ENCODE measurements at places on chromosomes 5 and 9. TPM values are rescaled to one million over a fixed set of nuclear protein-coding genes. Genes with fewer than 3 reads are reported as not detected.

PCDHA10 gene
- total RNA-seq, result not detected

LHX6 gene
- not detected for total RNA-seq

IFNB1 gene
- total RNA-seq, result not detected

GPR21 gene
- 1.0 TPM for total RNA-seq

SHROOM1 gene
- total RNA-seq, result not detected

ACTBL2 gene
- total RNA-seq, result not detected

CYSRT1 gene
- 0.25 TPM for total RNA-seq

DNA sequence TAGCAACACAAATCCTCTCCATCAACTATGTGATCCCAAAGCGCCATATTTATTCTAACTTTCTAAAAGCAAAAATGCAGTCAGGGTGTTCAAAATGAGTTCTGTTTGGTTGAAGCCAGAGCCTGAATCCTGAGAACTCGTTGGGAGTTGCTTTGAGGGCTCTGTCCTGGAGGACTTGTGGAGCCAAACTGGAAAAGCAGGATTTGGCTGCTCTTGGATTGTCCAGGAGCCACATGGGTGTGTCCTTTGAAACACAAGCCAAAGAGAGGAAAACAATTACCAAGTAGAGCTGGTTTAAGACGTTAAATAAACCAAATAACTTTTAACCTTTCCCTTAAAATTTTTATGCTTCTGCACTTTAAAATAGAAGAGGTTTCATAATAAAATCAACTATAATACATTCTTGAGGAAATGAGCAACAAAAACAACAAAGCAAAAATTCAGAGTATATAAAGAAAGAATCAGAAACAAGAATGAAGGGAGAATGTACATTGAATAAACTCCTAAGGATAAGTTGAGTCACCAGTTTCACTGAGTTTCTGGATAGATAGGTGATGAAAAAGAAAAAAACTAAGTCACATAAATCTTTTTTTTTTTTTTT, 13.5 kb downstream of the C5orf46 start:
- no peak for DNase-seq
- no peaks in the 10 kb centered on the region for H3K4me1 ChIP-seq
- H3K27me3 ChIP-seq, result no peaks in the 10 kb centered on the region
- H3K36me3 ChIP-seq, result no peaks in the 10 kb centered on the region
- H3K4me3 ChIP-seq, result no peak overlapping the region

GRCh38 chr5:116576053-116576713, 1.6 kb upstream of the SEMA6A start:
- H3K27me3 ChIP-seq, result peaks cover 21% of the 10 kb centered on the region
- no peak overlapping the region for H3K4me3 ChIP-seq
- peaks cover 13% of the 10 kb centered on the region for H3K4me1 ChIP-seq
- no peaks in the 10 kb centered on the region for H3K36me3 ChIP-seq

DNA sequence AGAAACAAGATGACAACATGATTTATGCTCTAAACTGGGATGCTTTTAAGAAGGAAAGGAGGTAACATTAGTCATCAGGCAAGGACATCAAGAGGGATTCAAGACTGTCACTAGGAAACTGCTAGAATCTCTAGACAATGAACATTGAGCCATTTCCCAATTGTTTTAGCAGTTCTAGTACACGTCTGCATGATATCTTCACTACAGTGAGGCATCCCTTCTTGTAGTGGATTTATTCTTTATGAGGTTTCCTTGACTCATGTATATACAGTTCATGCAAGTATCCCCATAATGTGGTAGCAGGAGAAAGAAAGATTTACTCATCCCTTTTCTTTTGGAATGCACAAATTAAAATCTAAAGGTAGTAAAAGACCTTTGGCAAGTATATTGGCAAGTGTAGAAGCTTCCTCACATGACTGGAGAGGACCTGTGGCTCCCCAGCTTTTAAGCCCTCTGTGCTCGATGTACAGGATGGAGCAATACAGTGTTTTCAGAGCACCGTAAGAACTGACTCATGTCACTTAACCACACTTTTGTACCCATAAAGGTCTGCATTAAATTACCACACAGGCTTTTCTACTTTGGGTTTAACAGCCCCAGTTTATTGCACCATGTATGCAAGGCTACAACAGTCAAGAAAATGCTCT, 335.9 kb downstream of the SEMA5A start:
- H3K27ac ChIP-seq, result no peak overlapping the region
- H3K4me3 ChIP-seq, result no peak overlapping the region
- H3K36me3 ChIP-seq, result no peaks in the 10 kb centered on the region
- H3K4me1 ChIP-seq, result no peaks in the 10 kb centered on the region
- no peaks in the 10 kb centered on the region for H3K27me3 ChIP-seq
- DNase-seq, result no peak

DNA sequence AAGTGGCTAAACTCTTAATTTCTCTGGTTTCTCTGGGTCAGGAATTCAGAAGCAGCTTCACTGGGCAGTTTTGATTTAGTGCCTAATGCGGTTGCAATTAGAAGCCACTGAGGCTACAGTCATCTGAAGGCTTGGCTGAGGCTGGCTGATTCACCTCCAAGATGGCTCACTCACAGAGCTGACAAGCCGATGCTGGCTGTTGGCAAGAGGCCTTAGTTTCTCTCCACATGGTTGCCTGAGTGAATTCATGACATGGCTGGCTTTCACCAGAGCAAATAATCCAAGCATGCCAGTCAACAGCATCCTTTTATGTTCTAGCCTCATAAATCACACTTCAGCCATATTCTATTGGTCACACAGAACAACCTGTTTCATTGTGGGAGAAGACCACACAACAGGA, 2.8 kb upstream of the CDK7 start:
- DNase-seq, result no peak
- H3K4me1 ChIP-seq, result peaks cover 17% of the 10 kb centered on the region
- no peak overlapping the region for H3K27ac ChIP-seq
- no peaks in the 10 kb centered on the region for H3K27me3 ChIP-seq
- H3K36me3 ChIP-seq, result peaks cover 13% of the 10 kb centered on the region
- no peak overlapping the region for H3K4me3 ChIP-seq

- no peak overlapping the region for H3K4me3 ChIP-seq
- H3K27ac ChIP-seq, result no peak overlapping the region
- H3K4me1 ChIP-seq, result peaks cover 6% of the 10 kb centered on the region
- DNase-seq, result no peak
- H3K36me3 ChIP-seq, result no peaks in the 10 kb centered on the region
- H3K27me3 ChIP-seq, result no peaks in the 10 kb centered on the region
These were observed 37.1 kb downstream of the DNAJB5 start for GRCh38 chr9:35026671-35027070.

GRCh38 chr5:139148306-139148705, 49.9 kb downstream of the SIL1 start:
- DNase-seq, result no peak
- H3K27me3 ChIP-seq, result no peaks in the 10 kb centered on the region
- no peak overlapping the region for H3K4me3 ChIP-seq
- no peaks in the 10 kb centered on the region for H3K4me1 ChIP-seq
- no peak overlapping the region for H3K27ac ChIP-seq

- no peaks in the 10 kb centered on the region for H3K36me3 ChIP-seq
- DNase-seq, result no peak
- H3K4me1 ChIP-seq, result no peaks in the 10 kb centered on the region
- no peak overlapping the region for H3K27ac ChIP-seq
- H3K4me3 ChIP-seq, result no peak overlapping the region
- H3K27me3 ChIP-seq, result no peaks in the 10 kb centered on the region
These were observed 510.2 kb downstream of the PRELID2 start for GRCh38 chr5:145324767-145325479.

GRCh38 chr9:20284601-20285289, 337.6 kb downstream of the MLLT3 start:
- H3K27ac ChIP-seq, result no peak overlapping the region
- no peaks in the 10 kb centered on the region for H3K4me1 ChIP-seq
- no peak overlapping the region for H3K4me3 ChIP-seq
- no peaks in the 10 kb centered on the region for H3K36me3 ChIP-seq

DNA sequence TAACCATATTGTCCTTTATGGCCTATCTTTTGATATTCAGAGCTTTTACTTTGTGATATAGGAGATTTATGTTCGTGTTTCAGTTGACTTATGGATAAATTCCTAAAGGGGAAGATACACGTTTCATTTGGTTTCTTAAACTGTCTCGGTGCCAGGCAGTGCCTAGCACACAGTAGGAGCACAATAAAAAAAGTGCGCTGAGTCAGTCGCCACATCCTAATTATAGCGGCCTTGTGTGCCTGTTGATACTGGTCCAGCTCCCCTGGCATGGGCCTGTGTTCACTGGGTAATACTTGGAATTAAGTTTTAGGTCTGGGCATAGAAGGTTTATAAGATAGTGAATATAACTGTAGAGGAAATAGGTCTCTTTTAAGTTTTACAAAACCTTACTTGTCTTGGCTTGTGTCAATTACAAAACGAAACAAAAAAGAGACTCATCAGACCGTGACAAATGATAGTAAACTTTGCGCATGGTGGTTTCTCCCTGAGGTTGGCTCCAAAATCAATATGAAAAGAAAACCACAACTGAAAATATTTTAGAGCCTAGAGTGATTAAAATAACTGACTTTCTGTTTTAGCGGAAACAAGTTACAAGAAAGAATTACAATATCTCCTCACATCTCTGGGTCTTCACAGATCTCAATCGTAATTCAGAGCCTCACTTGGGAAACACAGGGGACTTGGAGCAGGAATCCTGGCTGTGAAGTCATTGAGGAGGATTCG, 84.8 kb downstream of the MVB12B start:
- peak overlapping the region; percentile 60 for H3K4me3 ChIP-seq
- H3K27ac ChIP-seq, result peak overlapping the region; percentile 28
- DNase-seq, result peak; percentile 63
- H3K4me1 ChIP-seq, result peaks cover 31% of the 10 kb centered on the region
- H3K36me3 ChIP-seq, result no peaks in the 10 kb centered on the region
- H3K27me3 ChIP-seq, result no peaks in the 10 kb centered on the region

DNA sequence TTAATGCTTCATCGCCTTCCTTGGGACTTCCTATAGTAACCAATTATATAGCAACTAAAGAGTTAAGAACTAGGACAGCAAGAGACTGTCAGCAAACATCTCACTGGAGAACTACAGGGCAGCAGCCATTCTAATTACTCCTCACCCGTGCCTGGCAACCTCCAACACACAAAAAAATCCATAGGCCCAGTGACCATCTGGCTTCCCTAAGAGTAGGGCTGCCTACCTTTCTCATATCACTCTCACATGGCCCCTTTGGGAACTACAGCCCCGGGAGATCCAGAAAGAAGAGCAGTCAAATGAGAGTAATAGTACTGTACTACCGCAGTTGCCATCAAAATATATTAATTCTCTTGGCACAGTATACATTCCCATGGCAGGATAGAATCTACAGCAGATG, 5.7 kb downstream of the DCAF10 start:
- H3K4me1 ChIP-seq, result peaks cover 34% of the 10 kb centered on the region
- no peak for DNase-seq
- no peaks in the 10 kb centered on the region for H3K27me3 ChIP-seq
- H3K36me3 ChIP-seq, result no peaks in the 10 kb centered on the region

GRCh38 chr5:54795777-54796176, 189.6 kb downstream of the ESM1 start:
- peaks cover 16% of the 10 kb centered on the region for H3K4me1 ChIP-seq
- H3K27me3 ChIP-seq, result no peaks in the 10 kb centered on the region
- DNase-seq, result no peak
- no peak overlapping the region for H3K4me3 ChIP-seq
- no peak overlapping the region for H3K27ac ChIP-seq
- H3K36me3 ChIP-seq, result no peaks in the 10 kb centered on the region

GRCh38 chr9:87677776-87678587, 47.9 kb upstream of the CTSL start:
- no peak for DNase-seq
- no peaks in the 10 kb centered on the region for H3K4me1 ChIP-seq
- H3K36me3 ChIP-seq, result no peaks in the 10 kb centered on the region
- no peak overlapping the region for H3K4me3 ChIP-seq
- H3K27me3 ChIP-seq, result no peaks in the 10 kb centered on the region

DNA sequence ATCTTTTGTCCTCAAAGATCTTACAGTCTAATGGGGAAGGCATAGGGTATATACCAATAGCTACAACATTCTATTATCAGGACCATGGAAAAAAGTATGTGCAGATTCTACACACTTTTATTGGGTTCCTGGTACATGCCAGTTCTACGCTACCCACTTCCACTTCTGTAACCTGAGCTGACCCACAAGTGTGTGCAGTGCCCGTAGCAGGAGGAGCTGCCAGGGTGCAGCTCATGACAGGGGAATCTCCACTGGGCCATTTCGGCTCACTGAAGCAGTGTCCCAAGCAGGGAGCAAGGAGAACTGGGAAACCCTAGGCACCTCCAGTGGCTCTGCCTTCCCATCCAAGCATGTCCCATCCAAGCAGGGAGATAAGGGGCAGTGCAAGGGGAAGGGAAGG, 60.4 kb downstream of the FOXI1 start:
- no peak overlapping the region for H3K4me3 ChIP-seq
- DNase-seq, result no peak
- no peak overlapping the region for H3K27ac ChIP-seq

- peaks cover 82% of the 10 kb centered on the region for H3K4me1 ChIP-seq
- H3K27me3 ChIP-seq, result no peaks in the 10 kb centered on the region
- H3K36me3 ChIP-seq, result peaks cover 15% of the 10 kb centered on the region
- H3K27ac ChIP-seq, result peak within 1 kb of the TSS; percentile 87
- DNase-seq, result peak; percentile 66
These were observed at the start of gene MGAT1 for GRCh38 chr5:180802325-180803180. Gene MGAT1, minus strand, starts transcription at chr5:180802806. Its CDS starts 9,835 bp downstream, at chr5:180792971.

GRCh38 chr9:20048985-20049384, 260.1 kb upstream of the SLC24A2 start:
- no peaks in the 10 kb centered on the region for H3K27me3 ChIP-seq
- no peaks in the 10 kb centered on the region for H3K36me3 ChIP-seq
